Cardiac muscle cell (in vitro differentiated cells and primary cell): ENCODE measurements at places on chromosomes 2 and 18. TPM values are rescaled to one million over a fixed set of nuclear protein-coding genes. Genes with fewer than 3 reads are reported as not detected.

GRCh38 chr2:211930331-211930730 is 608.3 kb downstream of the ERBB4 start:
- H3K27ac ChIP-seq = no peak overlapping the region
- no peaks in the 10 kb centered on the region for H3K36me3 ChIP-seq
- H3K4me3 ChIP-seq = no peak overlapping the region
- peaks cover 13% of the 10 kb centered on the region for H3K4me1 ChIP-seq

GRCh38 chr2:128498589-128498988 is 179.9 kb upstream of the HS6ST1 start:
- H3K36me3 ChIP-seq = no peaks in the 10 kb centered on the region
- peaks cover 32% of the 10 kb centered on the region for H3K4me1 ChIP-seq
- no peak for DNase-seq

GRCh38 chr2:75822336-75822735 is 111.6 kb upstream of the GCFC2 start:
- H3K27me3 ChIP-seq = no peaks in the 10 kb centered on the region
- no peak overlapping the region for H3K4me3 ChIP-seq
- H3K4me1 ChIP-seq = no peaks in the 10 kb centered on the region
- H3K36me3 ChIP-seq = no peaks in the 10 kb centered on the region
- DNase-seq = no peak

DNA sequence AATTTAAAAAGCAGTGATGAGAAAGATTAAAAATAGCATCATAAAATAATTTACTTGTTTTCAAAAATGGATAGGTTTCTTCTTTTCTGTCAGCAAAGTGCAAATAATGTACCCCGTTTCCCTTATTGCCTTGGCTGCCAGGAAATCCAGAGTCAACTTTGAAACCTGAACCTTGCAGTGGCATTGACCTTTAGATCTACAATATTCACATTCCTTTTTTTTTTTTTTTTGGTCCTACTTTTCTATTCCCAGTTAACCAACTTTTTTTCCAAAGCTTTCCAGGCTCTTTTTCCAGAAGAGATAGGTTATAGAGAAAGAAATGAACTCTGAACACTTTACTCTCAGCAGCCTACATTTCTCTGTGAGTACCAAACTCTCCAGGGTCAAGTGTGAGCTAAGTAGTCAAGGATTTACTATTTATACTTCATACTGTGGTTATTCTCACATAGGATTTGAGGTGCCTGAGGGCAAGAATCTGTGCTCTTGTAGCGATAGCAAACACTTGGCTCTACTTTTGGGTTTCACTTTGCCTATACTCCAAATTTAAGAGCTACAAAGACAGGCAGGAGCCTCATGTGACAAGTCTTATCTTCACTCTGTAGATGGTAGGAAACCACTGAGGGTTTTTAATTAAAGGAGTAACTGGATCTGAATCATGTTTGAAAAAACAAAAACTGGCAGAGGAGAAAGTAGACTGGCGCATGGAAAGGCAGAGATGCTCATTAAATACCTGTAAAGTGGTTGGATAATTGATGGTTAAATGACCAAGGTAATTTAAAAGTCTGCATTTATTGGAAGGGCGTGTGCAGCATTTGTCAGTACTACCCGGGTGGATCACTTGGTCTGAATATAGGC is 63.2 kb upstream of the TMEM17 start:
- H3K36me3 ChIP-seq = no peaks in the 10 kb centered on the region
- no peak overlapping the region for H3K27ac ChIP-seq
- H3K4me3 ChIP-seq = no peak overlapping the region
- DNase-seq = peak; percentile 49
- peaks cover 23% of the 10 kb centered on the region for H3K27me3 ChIP-seq
- H3K4me1 ChIP-seq = peaks cover 6% of the 10 kb centered on the region

GRCh38 chr2:190812506-190813294 is 67.9 kb upstream of the GLS start:
- H3K27me3 ChIP-seq = no peaks in the 10 kb centered on the region
- no peak overlapping the region for H3K27ac ChIP-seq
- peak; percentile 83 for DNase-seq
- H3K4me3 ChIP-seq = no peak overlapping the region

- no peak for DNase-seq
- no peak overlapping the region for H3K4me3 ChIP-seq
- no peaks in the 10 kb centered on the region for H3K4me1 ChIP-seq
- H3K27ac ChIP-seq = no peak overlapping the region
- no peaks in the 10 kb centered on the region for H3K36me3 ChIP-seq
Measured at GRCh38 chr2:174617120-174617519, 19.5 kb upstream of the WIPF1 start.

- no peak for DNase-seq
- H3K36me3 ChIP-seq = peaks cover 6% of the 10 kb centered on the region
- H3K27ac ChIP-seq = no peak overlapping the region
Measured at GRCh38 chr2:71524476-71524875, 71.1 kb downstream of the DYSF start.

- no peaks in the 10 kb centered on the region for H3K4me1 ChIP-seq
- no peaks in the 10 kb centered on the region for H3K36me3 ChIP-seq
- H3K4me3 ChIP-seq = no peak overlapping the region
- H3K27me3 ChIP-seq = no peaks in the 10 kb centered on the region
- H3K27ac ChIP-seq = no peak overlapping the region
Measured at GRCh38 chr2:61158356-61158955, 3.5 kb upstream of the C2orf74 start.

DNA sequence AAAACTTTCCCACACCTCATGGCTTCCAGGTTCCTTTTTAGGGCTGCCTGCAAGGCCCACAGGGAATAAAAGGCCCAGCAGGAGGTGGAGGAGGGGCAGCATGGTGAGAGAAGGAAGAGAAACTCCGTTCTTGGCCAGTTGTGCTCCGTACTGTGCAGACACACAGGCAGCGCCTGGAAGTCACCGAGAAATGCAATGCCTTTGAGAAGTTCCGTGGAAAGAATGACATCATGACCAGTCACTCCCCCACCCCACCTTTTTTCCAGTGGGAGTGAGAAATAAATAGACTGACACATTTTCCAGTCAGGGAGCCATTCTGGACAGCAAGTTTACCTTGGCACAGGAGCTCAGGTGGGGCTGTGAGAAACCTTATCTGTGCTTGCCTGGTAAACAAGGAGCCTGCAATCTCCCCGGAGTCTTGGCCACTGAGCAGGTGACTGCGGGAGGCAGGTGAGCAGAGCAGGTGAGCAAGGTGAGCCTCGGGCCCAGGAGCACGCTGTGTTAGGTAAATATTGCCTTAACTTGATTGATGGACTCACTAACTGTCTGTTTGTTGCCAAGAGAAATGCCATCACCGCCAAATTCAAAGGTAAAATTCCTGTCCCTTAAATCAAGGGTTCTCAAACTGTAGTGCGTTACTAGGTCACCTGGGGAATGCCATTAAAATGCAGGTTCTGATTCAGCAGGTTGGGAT is 13.5 kb upstream of the LBH start:
- H3K27me3 ChIP-seq = no peaks in the 10 kb centered on the region
- H3K4me1 ChIP-seq = peaks cover 22% of the 10 kb centered on the region
- H3K4me3 ChIP-seq = no peak overlapping the region

DNA sequence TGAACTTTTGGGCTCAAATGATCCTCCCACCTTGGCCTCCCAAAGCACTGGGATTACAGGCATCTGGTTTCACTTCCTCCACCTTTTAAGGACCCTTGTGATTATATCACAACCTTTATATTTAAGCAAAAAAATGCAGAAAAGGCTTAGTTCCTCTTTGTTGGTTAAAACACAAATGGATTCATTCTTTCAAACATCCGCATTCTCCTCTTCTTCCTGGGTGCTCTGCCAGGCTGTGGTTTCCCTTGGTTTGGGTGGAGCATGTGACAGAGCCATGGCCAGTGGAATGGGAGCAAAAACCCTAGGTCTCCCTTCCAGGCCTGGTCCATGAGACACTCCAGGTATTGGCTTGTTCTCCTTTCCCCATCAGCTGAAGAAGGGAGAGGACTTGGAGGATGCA is 9.9 kb upstream of the SLC66A3 start:
- no peak for DNase-seq
- no peaks in the 10 kb centered on the region for H3K27me3 ChIP-seq
- H3K4me3 ChIP-seq = no peak overlapping the region
- H3K36me3 ChIP-seq = no peaks in the 10 kb centered on the region
- no peaks in the 10 kb centered on the region for H3K4me1 ChIP-seq
- H3K27ac ChIP-seq = no peak overlapping the region

DNA sequence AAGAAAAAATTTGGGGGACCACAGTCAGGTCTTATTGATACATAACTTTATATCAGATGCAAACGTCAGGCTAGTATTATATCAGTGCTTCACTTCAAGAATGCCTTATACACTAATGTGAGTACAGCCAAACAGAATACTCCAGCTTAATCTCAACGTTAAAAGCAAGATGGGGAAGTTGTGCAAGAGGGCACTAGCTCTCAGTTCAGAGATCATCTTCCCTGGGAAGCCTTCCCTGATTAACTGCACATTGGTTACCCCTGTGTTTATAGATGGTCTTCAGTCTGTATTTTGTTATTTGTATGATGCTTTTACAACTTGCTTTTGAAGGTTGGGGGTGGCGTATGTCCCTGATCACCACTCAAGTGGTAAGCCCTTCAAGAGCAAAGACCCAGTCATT is 11.4 kb downstream of the EPAS1 start:
- H3K36me3 ChIP-seq = no peaks in the 10 kb centered on the region
- no peak for DNase-seq
- H3K4me1 ChIP-seq = peaks cover 13% of the 10 kb centered on the region

DNA sequence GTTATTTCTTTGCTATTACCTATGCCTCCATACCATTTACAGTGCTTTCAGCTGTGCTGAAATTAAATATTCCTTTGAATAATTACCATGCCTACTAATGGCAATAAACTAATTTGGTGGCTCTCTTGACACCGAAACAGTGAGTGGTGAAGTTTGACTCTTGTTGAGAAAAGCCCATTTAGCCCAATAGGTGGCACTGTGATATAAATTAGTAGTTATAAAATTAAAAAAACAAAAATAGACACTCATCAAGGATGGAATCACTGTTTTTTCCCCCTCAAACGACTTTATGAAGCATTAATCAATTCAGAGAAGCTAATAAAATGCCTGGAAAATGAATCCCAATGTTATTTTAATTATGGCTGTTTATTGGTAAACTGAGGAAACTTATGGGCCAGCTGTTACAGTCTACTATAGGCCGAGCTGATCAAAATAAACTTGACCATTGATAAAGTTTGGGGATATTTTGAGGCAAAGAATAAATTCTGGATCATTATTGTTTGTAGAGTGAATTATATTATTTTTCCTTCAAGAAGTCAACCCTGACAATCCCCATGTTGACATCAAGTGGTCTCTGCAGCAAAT is 339.6 kb downstream of the TRIB2 start:
- DNase-seq = peak; percentile 31
- no peaks in the 10 kb centered on the region for H3K4me1 ChIP-seq
- H3K27ac ChIP-seq = no peak overlapping the region
- no peaks in the 10 kb centered on the region for H3K36me3 ChIP-seq

GRCh38 chr2:196902828-196903227 is 23.7 kb downstream of the PGAP1 start:
- no peak for DNase-seq
- no peaks in the 10 kb centered on the region for H3K27me3 ChIP-seq
- no peak overlapping the region for H3K27ac ChIP-seq
- no peak overlapping the region for H3K4me3 ChIP-seq
- H3K4me1 ChIP-seq = no peaks in the 10 kb centered on the region

- H3K4me1 ChIP-seq = no peaks in the 10 kb centered on the region
- H3K27me3 ChIP-seq = no peaks in the 10 kb centered on the region
- no peaks in the 10 kb centered on the region for H3K36me3 ChIP-seq
- no peak overlapping the region for H3K27ac ChIP-seq
Measured at GRCh38 chr18:49025767-49026500, 75.2 kb upstream of the SMAD7 start.

- peaks cover 7% of the 10 kb centered on the region for H3K4me1 ChIP-seq
- no peaks in the 10 kb centered on the region for H3K27me3 ChIP-seq
- H3K4me3 ChIP-seq = no peak overlapping the region
- DNase-seq = no peak
- H3K36me3 ChIP-seq = no peaks in the 10 kb centered on the region
Measured at GRCh38 chr2:186820303-186820702, 28.7 kb downstream of the ZSWIM2 start.

- peaks cover 7% of the 10 kb centered on the region for H3K4me1 ChIP-seq
- peak overlapping the region; percentile 49 for H3K4me3 ChIP-seq
- H3K27ac ChIP-seq = peak overlapping the region; percentile 98
- DNase-seq = peak; percentile 86
Measured at GRCh38 chr2:42810971-42811811, 18.8 kb upstream of the HAAO start.

DNA sequence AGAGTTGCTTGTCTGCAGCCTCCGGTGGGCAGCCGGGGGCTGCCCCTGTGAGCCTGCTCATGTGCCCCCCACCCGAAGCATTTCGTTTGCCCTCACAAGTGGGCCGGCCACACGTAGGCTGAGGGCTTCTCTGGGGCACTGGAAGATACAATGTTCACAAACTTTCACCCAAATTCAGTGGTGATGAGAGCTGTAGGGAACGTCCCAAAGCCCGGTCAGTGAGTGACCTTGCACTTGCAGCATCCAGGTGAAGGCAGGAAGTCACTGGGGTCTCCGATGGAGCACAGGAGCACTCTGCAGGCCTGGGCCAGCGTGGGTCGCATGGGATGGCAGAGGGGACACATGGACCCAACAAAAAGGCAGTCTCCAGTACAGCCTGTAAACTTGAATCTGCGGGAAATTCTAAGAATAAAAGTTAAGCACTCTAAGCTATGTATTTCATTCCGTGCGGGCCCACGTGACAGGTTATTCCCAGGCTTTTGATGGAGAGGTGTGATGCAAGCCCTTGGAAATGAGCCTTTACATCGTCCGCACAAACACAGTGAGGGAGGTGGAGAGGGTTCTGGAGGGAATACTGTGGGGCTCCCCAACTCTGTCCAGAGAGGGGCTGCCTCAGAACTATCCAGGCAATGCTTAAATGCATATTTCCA is 42.5 kb downstream of the CNGA3 start:
- no peak for DNase-seq
- no peak overlapping the region for H3K27ac ChIP-seq
- H3K27me3 ChIP-seq = no peaks in the 10 kb centered on the region
- H3K36me3 ChIP-seq = no peaks in the 10 kb centered on the region

DNA sequence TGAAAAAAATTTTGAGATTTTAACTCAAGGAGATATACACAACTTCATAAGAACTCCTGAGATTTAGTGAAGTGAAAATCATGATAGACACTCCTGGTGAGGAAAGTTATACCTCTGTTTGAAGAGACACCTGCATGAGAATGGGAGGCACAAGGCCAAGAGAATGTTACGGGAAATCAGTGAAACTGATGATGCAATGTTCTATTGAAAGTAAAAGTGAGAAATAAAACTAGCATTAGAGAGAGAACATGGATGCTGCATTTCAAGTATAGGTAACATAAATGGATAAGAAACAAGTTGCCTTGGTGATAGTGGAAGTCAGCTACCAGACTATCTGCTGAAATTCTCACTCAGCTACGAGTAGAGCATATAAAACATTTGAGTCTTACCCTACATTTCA is 562.1 kb upstream of the FANCL start:
- DNase-seq = no peak
- no peak overlapping the region for H3K27ac ChIP-seq
- no peaks in the 10 kb centered on the region for H3K4me1 ChIP-seq
- H3K27me3 ChIP-seq = no peaks in the 10 kb centered on the region
- no peaks in the 10 kb centered on the region for H3K36me3 ChIP-seq
- no peak overlapping the region for H3K4me3 ChIP-seq

- H3K4me1 ChIP-seq = peaks cover 19% of the 10 kb centered on the region
- no peak overlapping the region for H3K27ac ChIP-seq
- DNase-seq = no peak
- no peaks in the 10 kb centered on the region for H3K36me3 ChIP-seq
- H3K4me3 ChIP-seq = no peak overlapping the region
Measured at GRCh38 chr2:226483143-226483542, 316.5 kb downstream of the IRS1 start.

The CNGA3 gene
- 0.04 TPM in 1 of 2 replicates, not detected in the other for total RNA-seq

The GCG gene
- not detected in 2 replicates for total RNA-seq

The RASGRP3 gene
- 19.8 and 25.4 TPM in 2 replicates for total RNA-seq

The DSG3 gene
- total RNA-seq = not detected in 2 replicates

The ARPC2 gene
- 223 and 250 TPM in 2 replicates for total RNA-seq
